ENCODE measurements at places on chromosomes 11 and 22.

DNA sequence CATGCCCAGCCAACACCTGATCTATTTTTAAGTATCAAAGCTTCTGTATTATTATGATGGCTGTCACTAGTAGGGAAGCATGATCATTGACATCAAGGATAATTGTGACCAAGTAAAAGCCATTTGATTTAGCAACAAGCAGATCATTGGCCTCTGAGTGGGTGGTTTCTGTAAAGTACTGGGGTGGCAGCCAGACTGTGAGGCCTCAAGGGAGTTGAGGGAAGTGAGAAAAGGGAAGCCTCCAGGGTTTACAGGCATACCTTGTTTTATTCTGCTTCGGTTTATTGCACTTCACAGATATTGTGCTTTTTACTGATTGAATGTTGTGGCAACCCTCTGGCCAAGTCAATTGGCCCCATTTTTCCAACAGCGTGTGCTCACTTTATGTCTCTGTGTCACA, 60.1 kb downstream of the PRR5L start:
- DNase-seq = no peak

- DNase-seq = no peak
Measured at GRCh38 chr11:33533386-33534052, 167.1 kb downstream of the C11orf91 start.

- DNase-seq = no peak
Measured at GRCh38 chr11:73579641-73580434, 18.1 kb downstream of the FAM168A start.

DNA sequence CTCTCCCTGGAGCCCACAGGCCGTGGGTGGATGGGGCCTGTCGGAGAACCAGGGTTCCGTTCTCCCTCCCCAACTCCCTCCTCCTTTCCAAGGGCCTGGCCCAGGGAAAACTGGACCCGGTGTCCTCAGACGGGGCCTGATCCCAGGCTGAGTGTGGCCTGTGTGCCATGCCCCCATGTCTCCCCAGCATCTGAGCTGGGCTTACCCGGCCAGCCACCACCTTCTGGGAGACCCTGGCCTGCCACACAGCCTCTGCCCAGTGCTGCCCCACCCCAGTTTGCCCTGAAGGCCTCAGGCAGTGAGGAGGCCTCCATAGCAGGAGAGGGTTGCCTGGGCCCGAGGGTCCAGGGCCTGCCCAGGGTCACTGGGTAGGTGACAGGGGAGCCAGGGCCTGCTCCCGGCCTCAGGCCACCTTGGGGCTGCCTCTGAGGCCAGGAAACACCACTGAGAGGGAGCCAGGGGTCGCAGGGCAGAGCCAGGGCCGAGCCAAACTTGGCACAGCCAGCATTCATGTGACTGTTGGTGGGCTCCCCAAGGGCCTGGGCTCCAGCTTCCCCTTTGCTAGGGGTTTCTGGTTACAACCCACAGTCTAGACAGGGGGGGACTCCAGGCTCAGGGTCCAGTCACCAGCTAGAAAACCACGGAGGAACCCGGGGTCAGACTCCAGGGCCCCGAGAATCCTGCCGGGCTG, 590 bp upstream of the IFITM10 start:
- no peak for DNase-seq

DNA sequence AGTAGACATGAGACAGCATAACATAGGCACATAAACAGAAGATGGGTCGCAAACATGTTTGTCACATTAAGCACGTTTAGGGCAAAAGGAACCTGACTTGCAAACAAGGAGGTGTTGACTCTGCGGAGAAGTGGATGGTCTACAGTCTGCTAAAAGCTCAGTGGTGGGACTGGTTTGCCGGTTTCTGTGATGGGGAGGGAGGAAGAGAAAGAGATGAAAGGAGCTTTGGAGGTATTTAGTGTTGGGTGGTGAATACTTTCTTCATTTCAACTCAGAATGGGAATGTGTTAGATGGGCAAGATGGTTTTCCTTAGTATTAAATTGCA, 191.4 kb upstream of the SORL1-AS1 start:
- no peak for DNase-seq

DNA sequence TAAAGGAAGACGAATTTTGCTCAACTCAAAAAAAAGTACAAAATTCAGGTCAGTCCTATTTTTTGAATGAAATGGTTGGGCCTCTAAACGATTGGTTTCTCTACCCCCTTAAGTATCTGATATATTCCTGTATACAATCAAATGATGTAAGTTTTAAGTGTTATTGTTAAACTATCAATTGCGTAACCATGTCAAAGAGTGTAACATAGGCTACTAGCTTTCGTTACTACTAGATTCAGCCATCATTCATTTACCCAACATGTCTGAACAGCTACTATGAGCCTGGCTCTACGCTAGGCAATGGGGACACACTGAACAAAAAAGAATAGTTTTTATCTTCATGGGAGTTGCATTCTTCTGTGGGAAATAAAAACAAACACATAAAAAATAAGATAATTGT, 3.3 kb downstream of the RAB6A start:
- DNase-seq = no peak

DNA sequence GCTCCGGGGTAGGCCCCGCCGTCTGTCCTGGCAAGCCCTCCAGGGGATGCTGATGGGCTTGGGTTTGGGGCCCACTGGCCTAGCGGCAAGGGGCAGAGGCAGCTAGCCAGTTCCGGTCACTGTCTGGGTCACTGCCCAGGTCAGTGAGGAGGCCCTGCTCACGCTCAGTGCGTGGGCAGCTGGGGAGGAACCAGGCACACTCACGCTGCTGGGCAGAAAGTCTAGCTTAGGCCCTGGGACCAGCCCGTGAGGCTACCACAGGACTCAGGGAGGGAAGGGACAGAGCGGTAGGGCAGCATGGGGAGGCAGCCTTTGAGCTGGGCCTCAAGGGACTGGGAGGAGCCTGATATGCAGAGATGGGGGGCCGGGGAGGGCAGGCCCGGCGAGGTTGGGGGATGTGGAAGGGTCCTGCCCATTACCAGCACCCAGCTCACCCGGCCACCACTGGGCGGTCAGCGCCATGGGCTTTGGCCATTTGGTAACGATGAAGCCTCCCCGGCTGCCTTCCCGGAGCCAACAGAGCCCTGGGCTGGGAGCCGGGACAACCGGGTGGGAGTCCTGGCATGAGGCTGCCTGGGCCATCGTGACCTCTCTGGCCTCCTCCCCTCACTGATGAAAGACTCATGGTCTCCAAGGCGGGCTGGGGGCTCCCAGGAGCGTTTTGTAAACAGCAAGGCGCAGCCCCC, 14.2 kb downstream of the SHISAL1 start:
- DNase-seq = no peak
